ENCODE measurements at places on chromosomes 13 and 19.
A peak's percentile ranks its signal among the peaks of the same experiment; 100 is the strongest.

DNA sequence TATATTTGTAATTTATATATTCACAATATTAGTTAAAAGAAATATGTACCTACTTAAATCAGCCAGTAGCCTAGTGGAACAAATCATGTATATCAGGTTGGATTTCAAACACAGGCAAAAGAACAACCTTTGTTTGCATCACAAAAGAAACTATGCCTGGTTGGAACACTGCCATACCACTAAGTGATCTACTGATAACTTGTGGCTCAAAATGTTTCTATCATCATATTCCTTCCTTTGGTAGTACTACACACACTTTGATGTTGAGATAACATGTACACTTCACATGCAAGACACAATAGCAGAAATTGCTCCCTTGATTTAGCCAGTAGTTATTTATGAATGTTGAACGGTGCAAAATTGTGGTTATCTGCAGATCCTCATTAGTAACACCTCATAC, 146.0 kb upstream of the GPC6 start:
- DNase-seq, result peak; percentile 6

GRCh38 chr19:52700673-52701072, 34.2 kb downstream of the ZNF611 start:
- no peak for DNase-seq

DNA sequence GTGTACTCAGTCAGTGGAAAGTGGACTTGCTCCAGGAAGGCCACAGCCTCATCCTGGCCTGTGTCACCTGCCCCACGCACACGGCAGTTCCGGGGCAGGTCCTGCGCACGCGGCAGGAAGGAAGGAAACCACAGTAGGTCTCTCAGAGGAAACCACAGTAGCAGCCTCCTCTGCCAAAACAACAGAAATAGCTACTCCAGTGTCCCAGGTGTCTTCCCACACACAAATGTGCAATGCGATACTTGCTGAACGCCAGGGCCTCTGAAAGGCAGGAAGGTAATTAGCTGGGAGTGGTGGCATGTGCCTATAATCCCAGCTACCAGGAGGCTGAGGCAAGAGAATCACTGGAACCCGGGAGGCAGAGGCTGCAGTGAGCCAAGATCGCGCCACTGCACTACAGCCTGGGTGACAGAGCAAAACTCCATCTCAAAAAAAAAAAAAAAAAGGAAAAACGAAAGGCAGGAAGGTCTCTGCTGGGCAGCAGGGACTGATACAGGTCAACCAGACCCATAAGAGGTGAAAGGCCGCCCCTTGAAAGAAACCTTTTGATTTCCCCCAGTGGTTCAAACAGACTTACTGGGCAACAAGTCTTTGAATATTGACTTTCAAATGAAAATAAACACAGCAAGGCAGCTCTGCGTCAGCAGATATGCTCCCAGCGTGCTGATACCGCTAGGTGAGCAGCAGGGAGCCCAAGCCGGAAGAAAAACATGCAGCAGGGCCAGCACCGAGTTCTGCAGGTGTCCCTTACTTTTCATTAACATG, 49.5 kb downstream of the CRYL1 start:
- no peak for DNase-seq

- DNase-seq, result peak; percentile 92
Observed at GRCh38 chr19:29771708-29772414, 39.9 kb upstream of the CCNE1 start.

GRCh38 chr19:903266-903797, 9.7 kb downstream of the R3HDM4 start:
- DNase-seq, result peak; percentile 55

DNA sequence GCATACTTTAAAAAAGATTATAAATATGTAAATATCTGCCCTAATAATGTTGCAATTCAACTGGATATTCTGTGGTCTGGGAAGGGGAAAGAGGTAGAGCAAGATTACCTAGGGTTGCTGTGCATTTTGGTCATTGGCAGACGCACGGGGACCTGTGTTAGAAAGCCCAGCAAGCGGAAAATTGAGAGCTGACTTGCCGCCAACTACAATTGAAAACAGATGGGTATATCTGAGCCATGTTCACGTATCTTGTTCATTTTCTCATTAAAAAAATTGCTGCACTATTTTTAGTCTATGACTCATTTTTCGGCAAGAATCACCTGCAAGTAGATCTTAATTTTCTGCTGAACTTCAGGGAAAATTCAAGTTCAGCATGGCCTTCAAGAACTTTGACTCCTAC, 308.5 kb upstream of the TMTC4 start:
- DNase-seq, result no peak

Data from NCI-H2227 treated with DMSO at 0.1 percent for 48 hours (cell line).